ENCODE measurements at places on chromosomes 16 and 17. TPM values are rescaled to one million over a fixed set of nuclear protein-coding genes. Genes with fewer than 3 reads are reported as not detected.

Gene CHST5
- total RNA-seq = 0.27 TPM

Gene ITGB3
- 30.2 TPM for total RNA-seq

Gene CSH1
- not detected for total RNA-seq

Gene KRTAP2-3
- not detected for total RNA-seq

Gene NPIPB9
- 1.6 TPM for total RNA-seq

Gene ST6GALNAC1
- total RNA-seq = 1.8 TPM

Gene WRAP53
- total RNA-seq = 5.7 TPM

Gene C16orf46
- 2.3 TPM for total RNA-seq

Gene KCNH4
- total RNA-seq = 0.36 TPM

Gene SRL
- total RNA-seq = 1.9 TPM
